ENCODE measurements at places on chromosomes 7 and 10.
A peak's percentile ranks its signal among the peaks of the same experiment; 100 is the strongest.

DNA sequence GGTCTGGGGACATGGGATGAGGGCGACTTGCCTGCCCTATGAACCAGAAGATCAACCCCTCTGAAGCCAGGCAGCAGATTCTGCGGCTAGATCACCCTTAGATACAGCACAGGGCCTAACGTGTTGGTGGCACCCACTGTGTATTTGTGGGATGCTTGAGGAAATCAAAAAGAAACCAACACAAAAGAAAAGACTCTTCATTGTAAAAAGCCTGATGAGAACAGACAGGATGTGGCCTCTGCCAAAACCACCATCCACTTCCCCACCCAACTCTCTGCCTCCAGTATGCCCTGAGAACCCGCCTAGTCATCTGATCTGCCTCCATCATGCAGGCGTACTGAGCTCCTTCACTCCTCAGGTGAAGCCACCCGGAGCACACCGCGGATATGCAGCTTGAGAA lies 97.2 kb upstream of the INSYN2A start:
- peak; percentile 28 for DNase-seq

DNA sequence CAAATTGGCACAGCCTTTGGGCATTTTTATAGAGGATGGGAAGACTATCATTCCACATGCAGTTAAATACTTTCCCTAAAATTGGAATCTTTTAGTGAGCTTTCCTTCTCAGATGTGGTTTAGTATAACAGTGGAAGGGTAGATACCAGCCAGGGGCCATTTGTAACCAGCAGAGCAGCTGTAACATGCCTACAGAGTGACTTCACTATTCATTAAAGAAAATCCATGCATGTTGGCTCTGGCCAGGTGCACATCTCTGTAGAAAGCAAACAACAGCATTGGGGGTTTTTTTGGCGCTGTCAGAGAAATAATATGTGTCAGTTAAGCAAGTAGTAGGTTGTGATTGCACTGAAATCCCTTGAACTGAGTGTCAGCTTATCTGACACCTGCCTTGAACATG lies 115.6 kb downstream of the LHFPL3 start:
- no peak for DNase-seq

DNA sequence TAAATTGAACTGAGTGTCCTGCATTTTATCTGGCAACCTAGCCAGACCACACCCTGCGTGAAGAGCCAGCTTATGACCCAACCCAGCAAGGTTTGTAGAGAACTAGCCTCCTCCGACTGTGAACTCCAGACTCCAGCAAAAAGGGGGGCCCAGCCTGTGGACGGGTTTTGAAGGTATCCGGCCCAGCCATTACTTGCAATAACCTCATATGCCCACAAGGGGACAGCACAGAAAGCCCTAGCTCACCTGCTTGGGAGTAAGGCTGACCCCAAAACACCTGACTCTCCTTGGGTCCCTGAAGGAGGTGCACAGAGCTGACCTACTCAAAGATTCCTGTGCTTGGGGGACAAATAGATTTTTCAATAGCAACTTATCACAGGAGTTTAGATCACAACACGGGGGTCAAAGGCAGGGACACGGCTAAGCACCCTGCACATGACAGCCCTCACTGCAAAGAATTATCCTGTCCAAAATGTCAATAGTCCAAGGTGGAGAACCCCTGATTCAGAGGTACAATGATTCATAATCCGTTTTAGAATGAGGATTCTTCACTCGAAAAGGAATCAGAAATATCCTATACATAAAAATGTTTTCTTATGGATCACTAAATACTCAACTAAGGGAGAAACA lies 4.6 kb downstream of the TRPV6 start:
- peak; percentile 66 for DNase-seq

DNA sequence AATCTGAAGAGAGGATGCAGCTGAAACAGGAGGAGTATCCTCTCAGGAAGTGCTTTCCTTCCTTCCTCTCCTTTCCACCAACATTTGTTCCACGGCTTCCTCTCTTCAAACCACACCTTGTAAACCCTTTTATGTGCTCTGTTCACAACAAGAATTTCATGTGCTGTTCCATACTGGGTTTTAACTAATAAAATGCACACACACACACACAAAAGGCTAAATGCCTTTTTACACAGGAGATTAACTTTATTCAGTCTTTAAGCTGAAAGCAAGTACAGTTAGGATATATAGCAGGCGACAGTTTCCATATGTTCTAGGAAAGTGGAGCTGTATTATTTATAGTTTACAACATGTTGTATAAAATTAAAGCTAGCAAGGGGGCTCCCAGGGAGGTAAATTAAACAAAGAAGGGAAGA lies 106.7 kb downstream of the REEP3 start:
- peak; percentile 42 for DNase-seq

DNA sequence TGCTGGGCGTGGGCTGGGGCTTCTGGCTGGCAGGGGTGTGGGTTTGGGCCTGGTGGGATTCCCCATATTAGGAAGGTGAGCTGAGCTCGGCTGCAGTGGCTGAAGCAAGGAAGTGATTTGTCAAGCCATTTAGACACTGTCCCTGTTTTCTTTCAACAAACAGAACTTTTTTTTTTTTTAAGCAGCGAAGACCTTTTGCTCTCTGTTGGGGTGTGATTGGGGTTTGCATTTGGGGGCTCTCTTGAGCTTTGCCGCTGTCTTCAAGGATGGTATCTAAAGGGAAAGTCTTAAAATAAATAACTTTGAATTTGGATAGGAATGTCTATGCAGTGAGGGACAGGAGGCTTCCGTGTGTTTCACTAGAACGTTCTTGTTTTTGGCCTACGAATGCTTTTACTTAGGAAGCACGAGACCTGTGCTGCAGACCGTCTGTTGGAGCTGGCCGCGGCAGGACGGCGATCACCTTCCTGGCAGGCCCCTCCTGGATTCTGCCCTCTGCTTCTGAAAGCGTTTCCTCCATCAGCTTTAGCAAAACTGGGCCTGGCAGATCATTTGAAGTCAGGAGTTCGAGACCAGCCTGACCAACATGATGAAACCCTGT lies 43.9 kb downstream of the FOXK1 start:
- peak; percentile 65 for DNase-seq

- peak; percentile 48 for DNase-seq
Measured at GRCh38 chr10:100528123-100528886, 1.4 kb downstream of the NDUFB8 start.

- no peak for DNase-seq
Measured at GRCh38 chr7:118720632-118721031, 496.1 kb downstream of the ANKRD7 start.

DNA sequence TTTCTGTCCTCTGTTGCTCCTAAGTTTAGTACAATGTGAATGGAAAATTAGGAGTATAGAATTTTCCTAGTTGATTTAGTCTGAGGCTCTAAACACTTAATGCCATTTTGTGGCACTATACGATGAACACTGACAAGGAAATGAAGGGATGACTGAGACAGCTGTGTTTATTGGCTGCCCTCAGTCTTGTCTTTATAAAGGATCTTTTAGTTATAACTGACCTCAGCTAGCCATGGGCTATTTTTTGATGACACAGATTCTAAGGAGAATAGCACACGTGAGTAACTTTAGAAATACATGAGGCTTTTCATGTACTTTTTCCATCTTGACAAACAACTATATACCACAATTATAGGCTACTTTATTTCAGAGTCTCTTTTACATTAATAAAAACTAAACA lies 113.7 kb downstream of the PRKG1 start:
- DNase-seq: no peak

GRCh38 chr7:128247640-128248194 lies 6.6 kb downstream of the LEP start:
- peak; percentile 12 for DNase-seq

DNA sequence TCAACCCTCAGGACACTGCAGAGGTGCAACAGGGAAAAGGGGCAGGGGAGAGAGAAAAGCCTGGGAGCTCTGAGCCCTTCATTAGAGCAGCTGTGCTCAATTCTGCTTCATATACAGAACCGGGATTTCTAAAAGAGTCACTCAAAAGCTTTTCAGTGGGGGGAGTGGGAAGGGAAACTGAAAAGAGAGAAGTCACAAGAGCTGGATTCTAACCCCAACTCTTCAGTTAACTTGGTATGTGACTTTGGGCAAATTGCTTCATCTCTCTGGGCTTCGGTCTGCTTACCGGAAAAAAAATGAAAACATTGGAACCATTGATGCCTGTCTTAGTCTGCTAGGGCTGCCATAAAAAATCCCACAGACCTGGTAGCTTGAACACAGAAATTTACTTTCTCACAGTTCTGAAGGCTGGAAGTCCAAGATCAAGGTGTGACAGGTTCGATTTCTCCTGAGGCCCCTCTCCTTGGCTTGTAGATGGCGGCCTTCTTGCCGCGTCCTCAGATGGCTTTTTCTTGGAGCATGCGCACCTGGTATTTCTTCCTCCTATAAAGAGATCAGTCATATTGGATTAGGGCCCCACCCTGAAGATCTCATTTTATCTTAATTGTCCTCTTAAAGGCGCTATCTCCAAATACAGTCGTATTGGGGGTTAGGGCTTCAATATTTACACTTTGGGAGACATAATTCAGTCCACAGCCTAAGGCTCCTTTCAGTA lies 118.3 kb upstream of the KMT2E start:
- no peak for DNase-seq

DNA sequence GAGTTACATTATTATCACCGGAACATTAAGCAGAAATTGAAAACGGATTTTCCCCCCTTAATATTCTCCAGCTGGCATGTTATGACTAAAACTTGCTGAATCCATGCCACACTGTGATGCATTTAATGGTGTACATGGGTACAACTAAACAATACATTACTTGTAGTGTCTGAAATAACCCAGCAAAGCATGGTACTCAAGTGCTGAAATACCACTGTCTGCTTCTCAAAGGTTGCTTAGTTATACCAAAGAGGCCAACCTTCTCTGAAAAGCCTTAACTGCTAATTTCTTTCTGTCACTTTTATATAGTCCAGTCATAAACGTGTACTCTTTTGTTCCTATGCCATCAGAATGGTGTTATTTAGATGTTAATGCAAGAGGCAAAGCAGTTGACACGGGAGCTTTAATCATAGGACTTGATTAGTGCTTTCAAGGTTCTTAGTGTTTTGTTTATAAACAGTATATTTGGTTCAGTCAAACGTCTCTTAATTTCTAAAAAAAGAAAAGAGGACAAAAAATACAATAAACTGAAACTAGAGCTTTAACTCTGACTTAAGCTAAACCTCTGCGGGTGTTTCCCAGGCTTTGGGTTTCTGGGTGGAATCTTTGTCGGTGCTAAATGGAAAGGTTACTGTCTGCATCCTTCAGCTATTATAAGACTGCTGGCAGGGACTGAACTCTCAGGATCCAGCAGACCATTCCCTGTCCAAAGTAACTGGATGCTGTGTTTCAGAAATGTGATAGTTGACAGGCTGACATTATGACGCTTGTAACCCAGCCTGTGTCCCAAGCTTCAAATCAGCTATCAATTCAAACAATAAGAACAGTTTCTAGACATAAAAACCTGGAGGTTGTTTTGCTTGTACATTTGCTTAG lies 202.6 kb downstream of the PPP1R3A start:
- DNase-seq: no peak

DNA sequence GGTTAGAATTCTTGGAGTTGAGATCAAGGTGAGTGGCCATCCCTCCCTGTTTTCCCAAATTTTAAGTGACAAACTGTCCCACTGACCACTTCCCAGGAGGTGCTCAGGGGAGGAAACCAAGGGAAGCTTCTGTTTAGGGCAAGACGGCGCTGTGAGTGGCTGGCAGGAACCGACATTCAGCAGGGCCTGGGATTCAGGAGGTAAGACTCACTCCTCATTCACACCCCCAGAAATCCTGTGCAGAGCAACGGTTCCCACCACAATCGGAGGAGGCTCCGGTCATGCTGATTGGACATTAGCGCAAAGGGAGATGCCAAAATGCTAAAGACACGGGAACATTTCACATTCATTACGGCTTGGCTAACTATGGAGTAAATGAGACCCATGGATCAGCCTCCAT lies 200.9 kb downstream of the GRID1 start:
- no peak for DNase-seq

- DNase-seq: no peak
Measured at GRCh38 chr10:99665304-99665703, 6.0 kb downstream of the ENTPD7 start.

GRCh38 chr10:131310551-131311401 lies 745 bp downstream of the TCERG1L start:
- DNase-seq: peak; percentile 1

DNA sequence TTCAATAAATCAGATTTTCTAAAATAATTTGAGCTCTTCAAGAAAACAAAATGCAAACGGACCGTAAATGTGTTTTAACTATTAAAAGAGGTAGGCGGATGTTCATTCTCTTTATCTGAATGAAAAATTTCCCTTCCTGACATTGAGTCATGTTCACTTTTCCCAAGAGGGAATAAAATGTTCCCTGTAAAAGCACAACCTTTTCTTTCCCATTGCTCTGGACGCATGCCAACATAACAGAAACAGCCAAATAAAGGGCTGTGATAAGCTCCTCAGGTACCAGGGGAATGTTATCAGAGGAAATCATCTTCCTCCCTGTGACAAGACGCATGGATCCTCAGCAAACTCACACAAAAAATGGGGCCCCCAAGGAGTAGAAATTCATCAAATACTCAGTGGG lies 251.8 kb downstream of the MTERF1 start:
- DNase-seq: peak; percentile 83

DNA sequence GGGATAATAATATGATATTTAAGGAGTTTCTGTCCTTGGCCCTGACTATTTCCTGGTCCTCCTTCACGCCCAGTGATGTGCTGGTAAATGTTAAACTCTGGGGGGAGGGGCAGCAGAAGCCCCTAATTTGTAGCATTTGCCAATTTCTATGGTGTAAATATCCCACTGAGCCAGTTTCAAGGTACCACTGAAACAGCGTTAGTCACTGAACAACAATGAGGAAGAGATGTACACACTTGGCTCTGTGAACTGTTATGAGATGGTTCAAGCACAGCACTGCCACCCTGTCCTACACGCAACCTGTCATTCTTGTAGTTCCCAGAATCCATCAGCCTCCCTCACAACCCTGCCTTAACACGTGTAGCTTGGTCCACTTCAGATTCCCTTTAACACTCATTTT lies 39.8 kb downstream of the MET start:
- DNase-seq: no peak

GRCh38 chr7:158828133-158829020 lies 932 bp downstream of the ESYT2 start:
- peak; percentile 52 for DNase-seq

DNA sequence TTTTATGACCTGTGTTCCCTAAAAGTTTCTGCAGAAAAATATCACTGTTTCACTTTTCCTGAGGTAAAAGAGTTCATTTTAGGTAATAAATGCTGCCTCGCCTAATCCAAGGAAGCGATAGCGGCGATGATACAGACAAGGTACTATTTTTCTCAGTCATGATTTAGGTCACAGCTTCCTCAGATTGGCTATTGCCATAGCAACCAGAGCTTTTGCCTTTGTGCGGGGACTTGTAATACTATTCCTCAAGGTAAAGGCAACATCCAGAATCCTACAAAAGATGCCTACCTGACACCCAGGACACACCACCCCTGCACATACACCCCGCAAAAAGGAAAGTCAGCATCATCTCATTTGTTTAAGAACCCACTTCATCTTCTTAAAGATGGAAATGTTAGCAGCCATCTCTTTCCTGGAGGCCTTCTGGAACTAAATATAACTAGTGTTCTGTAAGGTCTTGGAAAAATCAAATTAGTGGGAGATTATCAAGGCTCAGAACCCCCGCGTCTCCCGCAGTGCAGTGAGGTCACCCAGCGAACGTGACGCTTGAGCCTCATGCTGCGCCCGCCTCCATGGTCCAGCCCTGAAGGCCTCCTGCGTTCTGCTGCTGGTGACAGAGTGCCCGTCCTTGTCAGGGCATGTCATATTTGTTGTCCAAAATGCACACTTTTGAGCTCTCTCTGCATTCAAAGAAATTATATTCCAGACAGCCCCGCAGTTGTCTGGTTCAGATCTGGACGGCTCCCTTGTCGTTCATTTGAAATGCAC lies 402.0 kb upstream of the RNF32 start:
- DNase-seq: no peak

Data from dermis blood vessel endothelial cell (primary cell).